Stimulated activated CD4-positive, alpha-beta T cell treated with anti-CD3 and anti-CD28 coated beads, Interleukin-2, amount 100 ng/mL, for 48 hours (primary cell): ENCODE measurements at places on chromosomes 3 and 15.
A peak's percentile ranks its signal among the peaks of the same experiment; 100 is the strongest.

DNA sequence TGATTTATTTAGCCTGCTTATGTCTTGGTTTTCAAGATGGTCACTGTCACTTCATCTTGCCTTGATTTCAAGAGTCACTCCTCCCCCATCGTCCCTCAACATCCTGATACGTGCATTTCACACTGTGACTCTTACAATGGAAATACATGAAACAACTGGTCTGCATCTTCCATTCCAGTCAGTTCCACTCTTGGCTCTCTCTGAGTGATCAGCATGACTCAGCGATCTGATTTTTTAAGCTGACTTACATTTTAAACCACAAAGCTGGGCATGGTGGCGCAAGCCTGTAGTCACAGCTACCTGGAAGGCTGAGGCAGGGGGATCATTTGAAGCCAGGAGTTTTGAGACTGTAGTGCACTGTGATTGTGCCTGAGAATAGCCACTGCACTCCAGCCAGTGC, 271.2 kb upstream of the ROPN1 start:
- no peak for DNase-seq

- no peak for DNase-seq
Measured at GRCh38 chr3:42195879-42196330, 70.1 kb downstream of the CCK start.

- peak; percentile 9 for DNase-seq
Measured at GRCh38 chr3:69671082-69671952, 67.9 kb upstream of the MITF start.

GRCh38 chr15:70416829-70417228, 319.1 kb upstream of the TLE3 start:
- no peak for DNase-seq

DNA sequence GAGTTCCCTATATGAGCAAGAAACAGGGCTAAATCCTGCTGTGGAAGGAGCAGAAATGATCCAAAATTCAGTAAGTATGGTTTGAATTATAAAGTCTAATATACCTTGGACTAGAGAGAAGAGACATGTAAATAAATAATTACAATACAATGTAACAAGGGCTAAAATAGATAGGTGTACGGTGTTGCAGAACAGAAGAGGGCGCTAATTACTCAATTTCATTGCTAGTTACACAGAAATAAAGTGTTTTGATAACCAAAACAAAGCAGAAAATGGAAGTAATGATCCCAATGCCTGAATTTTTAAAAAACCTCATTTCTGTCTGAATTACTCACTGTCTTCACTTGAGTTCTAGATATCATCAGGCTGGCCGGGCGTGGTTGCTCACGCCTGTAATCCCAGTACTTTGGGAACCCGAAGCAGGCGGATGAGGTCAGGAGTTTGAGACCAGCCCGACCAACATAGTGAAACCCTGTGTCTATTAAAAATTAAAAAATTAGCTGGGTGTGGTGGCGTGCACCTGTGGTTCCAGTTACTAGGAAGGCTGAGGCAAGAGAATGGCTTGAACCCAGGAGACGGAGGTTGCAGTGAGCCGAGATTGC, 8.3 kb upstream of the PLCH1 start:
- DNase-seq: no peak

DNA sequence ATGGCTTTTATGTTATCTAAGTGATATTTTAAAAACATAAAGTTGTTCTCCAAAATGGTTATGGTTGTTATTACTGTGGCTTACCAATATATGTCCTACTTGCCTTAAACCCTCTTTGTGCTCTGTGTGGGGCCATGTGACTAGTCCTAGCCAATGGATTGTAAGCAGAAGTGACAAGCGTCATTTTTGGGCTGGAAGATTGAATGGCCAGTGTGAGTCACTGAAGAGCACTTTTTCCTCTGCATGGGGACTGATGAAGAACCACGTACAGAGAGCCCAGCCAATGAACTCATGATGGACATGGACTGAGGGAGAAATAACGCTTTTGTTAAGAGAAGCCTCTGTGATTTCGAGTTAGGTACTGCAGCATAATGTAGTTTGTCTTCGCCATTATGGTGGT, 332.7 kb downstream of the EDEM1 start:
- DNase-seq: no peak

- peak; percentile 17 for DNase-seq
Measured at GRCh38 chr15:60362321-60363086, 35.3 kb downstream of the ANXA2 start.

GRCh38 chr3:37863949-37864822, 2.5 kb downstream of the CTDSPL start:
- DNase-seq: no peak

DNA sequence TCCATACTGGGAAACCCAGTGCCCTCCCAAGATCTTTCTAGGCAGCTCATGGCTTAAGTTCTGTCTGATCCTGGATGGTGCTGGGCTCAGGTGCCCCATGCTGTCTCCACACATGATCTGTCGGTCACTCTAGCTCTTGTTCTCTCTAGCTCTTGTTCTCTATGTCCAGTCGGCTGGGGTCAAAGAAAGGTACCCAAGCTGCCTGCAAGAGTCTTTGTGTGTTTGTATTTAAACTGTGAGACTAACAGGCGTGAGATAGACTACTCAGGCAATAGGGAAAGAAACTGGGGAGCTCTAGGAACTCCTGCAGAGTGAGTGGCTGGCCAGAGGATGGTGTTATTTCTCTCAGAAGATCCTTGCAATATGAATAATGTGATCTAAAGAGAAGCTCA, 40.2 kb downstream of the GPR156 start:
- DNase-seq: no peak

DNA sequence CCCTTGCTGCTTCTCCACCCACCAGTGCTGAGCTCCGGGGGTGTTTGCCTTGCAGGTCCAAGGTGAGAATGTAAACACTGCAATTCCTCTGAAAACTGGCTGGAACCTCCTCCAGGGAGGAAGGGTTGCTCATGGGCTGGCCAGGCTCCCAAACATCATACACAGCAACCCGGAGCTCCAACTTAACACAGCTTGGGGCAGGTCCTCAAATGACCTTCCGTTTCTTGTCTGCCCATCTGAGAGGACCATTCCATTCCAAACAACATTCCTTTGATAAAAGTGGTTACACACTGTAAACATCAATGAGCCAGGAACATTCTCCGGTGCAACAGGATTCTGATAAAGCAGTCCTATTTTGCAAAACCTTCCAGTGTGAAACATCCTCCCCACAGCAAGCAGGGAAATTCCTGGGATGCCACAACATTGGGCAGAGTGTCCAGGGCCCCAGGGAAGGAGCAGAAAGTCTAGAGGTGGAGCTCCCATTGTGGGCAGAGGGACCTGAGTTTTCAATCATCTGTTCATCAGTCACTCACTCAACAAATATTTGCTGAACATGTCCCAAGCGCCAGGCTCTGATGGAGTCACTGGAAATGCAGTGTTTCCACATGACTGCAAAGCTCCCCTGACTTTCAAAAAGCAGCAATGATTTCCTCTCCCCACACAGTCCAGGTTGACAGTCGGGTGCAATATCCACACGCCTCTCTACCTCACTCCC, 7.3 kb upstream of the HEG1 start:
- no peak for DNase-seq

DNA sequence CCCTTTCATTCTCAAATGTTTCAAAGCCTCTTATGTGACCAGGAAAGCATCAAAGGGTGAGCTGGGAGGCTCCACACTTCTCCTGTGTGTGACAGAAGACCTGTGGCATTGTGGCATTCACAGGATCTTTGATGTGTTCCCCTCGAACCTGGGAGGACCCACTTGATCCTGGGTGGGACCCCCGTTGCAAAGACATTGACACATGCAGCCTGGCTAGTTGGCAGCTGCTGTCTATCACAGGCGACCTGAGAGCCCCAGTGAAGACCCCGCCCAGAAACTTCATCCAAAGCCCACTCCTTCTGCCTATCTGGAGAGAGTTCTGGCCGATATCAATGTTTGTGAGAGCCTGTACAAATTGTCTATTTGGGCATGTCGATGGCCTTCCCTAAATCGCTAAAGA, 140.4 kb upstream of the ATP2B2 start:
- DNase-seq: no peak

- DNase-seq: no peak
Measured at GRCh38 chr3:12724794-12725193, 34.3 kb downstream of the TMEM40 start.

GRCh38 chr15:35166730-35167359, 81.8 kb upstream of the NANOGP8 start:
- DNase-seq: no peak

DNA sequence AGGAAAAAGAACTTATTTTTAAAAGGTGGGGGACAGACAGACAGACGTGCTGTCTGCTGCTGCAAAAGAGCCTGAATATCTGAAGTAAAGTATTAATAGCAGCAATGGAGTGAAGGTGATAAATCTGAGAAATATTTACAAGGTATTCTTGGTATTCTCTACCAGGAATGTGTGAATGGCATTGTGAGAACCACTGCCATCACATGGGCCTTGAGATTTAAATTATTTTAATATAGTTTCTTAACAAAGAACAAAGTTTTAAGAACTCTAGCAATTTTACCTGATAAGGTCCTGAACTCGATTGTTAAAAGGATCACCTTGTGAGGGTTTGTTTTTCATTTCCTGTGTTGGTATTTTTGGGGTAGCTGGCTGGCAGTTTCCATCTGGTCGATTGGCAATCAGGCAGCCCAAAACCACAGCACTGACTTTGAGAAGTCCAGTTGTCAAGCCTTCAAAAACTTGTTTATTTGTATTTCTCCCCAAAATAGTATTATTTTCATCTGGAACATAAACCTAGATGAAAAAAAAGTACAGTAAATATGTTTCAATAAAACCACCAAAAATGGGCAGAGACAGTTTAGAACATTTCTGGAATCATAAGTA, 97.3 kb downstream of the ISL2 start:
- no peak for DNase-seq

GRCh38 chr3:61595288-61595687, 33.9 kb downstream of the PTPRG start:
- DNase-seq: no peak

DNA sequence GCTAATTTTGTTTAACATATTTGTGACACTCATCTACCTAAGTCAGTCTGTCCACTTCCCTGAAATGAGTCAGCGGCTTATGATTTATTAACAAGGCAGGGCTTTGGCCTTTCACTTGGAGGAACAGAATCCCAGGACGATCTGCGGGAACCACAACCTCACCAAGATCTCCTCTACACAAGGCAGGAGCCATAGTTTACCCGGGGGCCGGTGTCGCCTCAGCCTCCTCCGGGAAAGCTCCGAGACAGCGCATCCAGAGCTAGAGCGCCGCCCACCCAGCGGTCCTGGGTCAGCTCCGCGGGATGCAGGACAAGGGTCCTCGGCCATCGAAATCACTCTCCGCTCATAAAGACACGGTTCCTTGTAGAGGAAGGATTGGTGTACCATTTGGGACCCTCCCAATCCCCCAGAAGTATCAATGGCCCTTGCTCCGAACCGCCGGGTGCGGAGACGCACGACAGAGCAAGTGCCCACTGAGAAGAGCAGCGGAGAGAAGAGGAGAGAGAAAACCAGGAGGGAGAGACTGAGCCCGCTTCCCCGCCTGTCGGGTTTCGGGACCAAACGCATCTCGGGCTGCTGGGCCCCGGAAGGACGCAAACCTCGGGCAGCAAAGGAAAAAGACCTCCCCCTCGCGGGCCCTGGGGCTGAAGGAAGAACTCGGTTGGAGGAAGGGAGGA, 13.1 kb upstream of the ALCAM start:
- no peak for DNase-seq

GRCh38 chr3:44865272-44866035, 3.7 kb downstream of the TMEM42 start:
- DNase-seq: no peak

DNA sequence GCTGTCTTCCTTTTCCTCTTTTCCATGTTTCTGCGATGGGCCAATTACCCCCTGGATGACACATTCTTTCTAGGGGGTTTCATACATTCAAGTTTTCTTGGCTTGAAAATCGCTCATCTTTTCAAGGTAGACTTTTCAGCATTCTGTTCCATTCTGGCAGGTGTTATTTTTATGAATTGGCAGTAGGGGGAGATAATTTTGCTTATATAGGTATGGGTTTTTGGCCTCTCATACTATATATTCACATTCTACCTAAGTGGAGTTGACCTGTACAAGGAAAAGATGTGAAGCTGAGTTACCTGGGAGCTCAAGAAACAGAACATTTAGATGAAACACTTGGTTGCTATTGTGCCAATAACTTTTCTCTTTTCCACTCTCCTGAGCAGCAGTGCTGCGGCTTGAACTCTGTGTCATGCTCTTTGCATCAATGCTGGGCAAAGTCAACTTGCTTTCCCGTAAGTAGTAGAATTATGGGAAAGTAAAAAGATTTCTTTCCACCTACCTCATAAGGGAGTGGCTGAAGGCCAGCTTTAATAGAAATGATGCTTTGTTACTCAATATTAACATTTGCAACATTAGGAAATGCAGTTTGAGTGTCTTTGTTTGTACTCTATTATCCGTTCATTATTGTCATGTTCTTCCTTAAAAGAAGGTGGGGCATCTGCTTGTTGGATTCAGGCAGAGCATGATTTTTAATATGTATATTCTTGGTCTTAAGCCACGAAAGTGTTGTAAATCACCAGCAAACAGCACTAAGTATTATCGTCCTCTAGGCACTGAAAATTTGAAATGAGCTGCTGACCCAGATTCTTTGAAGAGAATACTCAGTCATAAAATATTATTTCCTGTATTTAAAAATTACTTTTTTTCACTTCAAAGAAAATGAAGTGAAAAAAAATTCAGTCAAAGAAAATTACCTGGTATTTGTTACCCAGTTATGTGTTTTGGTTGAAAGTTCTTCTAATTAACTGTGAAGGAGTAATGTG, 27.7 kb upstream of the MFSD1 start:
- no peak for DNase-seq

- DNase-seq: no peak
Measured at GRCh38 chr3:98246142-98246541, 17.9 kb upstream of the OR5H6 start.

GRCh38 chr3:71001303-71001830, 582.2 kb downstream of the FOXP1 start:
- no peak for DNase-seq

DNA sequence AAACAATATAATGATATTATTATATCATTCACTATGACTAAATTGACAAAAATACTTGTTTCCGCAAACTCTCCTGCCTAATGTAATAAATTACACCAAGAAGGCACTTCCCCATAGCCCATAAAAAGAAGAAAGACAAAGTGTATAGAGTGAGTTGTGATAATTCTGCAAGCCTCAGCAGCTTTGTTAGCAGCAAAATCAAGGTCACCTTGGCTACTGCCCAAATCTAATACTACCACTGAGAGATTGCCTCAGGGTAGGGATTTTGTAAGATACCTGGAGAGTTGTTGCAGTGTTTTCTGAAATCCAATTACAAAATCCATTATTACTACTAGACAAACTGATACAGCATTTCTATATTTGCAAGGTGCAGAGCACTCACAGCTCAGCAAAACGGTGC, 503.5 kb downstream of the FGF12 start:
- no peak for DNase-seq

DNA sequence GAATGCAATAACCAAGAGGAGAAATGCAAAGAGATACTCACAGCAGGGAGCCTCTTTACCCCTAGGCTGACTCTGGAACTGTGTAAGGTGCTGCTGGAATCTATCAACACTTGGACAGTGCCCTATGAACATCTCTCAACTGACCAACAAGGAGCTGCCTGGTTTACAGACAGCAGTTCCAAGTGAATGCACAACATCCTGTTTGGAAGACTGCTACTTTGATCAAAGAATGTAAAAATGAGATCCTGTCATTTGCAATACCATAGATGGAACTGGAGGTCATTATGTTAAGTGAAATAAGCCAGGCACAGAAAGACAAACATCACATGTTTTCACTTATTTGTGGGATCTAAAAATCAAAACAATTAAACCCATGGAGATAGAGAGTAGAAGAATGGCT, 136.3 kb downstream of the IMPG2 start:
- DNase-seq: no peak
